Cortex of kidney (tissue), 1 donor: ENCODE measurements at places on chromosomes 16 and 17.

DNA sequence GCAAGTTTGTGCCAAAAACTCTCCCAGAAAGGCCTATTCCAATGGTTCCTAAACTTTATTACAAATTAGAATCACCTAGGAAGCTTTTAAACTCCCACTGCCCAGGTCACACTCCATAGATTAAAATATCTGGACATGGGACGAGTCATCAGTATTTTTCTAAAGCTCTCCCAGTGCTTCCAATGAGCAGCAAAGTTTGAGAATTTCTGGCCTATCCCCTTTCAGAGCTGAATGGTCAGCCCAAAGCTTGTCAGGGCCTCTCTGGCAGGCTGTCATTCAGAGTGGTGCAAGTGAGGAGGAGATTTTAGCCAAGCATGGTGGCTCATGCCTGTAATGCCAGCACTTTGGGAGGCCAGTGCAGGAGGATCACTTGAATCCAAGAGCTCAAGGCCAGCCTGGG lies 2.4 kb downstream of the BCL6B start:
- DNase-seq = no peak

GRCh38 chr17:64115043-64115698 lies 14.8 kb downstream of the ERN1 start:
- no peak for DNase-seq

- no peak for DNase-seq
Measured at GRCh38 chr17:76816590-76817135, 51.5 kb upstream of the MGAT5B start.

GRCh38 chr17:27579304-27579703 lies 51.7 kb upstream of the LGALS9 start:
- DNase-seq = no peak

- no peak for DNase-seq
Measured at GRCh38 chr16:89167425-89167941, 4.1 kb upstream of the CDH15 start.
